Fibroblast of skin of right quadriceps (primary cell): ENCODE measurements at places on chromosomes 3 and 15.

- DNase-seq, result peak; percentile 9
Measured at GRCh38 chr3:146594843-146595482, 10.2 kb downstream of the PLSCR5 start.

- no peak for DNase-seq
Measured at GRCh38 chr15:58415636-58416035, 16.2 kb upstream of the LIPC start.

DNA sequence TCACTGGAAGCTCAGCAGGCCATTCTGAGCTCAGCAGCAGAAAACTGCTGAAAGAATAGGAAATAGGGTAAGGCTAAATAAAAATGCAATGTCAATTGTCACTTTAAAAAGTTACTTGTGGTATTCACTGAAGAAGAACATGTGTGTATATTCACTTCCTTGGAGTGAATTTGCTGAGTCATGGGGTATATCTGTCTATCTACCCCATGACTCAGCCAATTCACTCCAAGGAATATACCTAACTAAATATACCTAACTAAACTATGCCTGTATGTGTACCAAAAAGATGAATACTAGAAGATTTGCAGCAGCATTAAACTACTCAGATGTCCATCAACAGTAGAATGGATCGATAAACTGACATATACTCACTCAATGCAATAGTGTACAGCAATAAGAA, 69.5 kb upstream of the KCNAB1 start:
- no peak for DNase-seq

DNA sequence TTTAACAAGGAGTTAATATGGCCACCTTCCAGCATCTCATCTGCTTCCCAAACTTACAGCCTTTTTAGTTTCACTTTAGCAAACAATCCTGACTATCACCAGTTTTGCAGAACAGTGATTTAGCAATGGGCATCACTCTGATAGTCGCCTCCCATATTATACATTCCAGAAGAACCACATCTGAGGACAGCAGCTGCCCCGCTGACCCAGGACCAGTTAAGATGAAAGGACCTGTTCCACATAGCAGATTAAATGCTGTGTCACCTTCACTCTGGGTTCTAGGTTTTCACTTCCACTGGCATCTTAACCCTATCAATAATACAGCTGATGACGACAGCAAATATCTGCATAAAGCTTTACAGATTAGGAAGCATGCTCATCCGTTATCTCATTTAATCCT, 99.8 kb downstream of the TRIM69 start:
- no peak for DNase-seq

DNA sequence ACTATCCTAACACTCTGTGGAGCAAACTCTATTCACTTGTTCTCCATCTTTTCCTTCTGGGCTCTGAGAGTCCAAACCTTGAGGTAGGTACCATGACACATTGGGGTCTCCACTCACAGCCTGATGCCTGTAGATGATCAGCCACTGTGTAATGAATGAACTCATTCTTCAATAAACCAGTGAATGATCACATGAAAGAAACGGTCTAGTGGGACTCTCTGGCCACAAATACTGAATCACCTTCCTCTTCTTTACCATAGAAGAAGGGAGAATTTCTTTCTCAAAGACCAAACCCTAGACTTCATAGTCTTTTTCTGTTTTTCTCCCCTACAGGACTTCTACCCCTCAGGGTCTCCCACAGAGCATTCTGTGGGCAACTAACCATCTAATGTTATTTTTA, 20.5 kb upstream of the ABHD2 start:
- DNase-seq, result peak; percentile 51

- DNase-seq, result no peak
Measured at GRCh38 chr3:182308328-182308727, 485.0 kb upstream of the ATP11B start.

DNA sequence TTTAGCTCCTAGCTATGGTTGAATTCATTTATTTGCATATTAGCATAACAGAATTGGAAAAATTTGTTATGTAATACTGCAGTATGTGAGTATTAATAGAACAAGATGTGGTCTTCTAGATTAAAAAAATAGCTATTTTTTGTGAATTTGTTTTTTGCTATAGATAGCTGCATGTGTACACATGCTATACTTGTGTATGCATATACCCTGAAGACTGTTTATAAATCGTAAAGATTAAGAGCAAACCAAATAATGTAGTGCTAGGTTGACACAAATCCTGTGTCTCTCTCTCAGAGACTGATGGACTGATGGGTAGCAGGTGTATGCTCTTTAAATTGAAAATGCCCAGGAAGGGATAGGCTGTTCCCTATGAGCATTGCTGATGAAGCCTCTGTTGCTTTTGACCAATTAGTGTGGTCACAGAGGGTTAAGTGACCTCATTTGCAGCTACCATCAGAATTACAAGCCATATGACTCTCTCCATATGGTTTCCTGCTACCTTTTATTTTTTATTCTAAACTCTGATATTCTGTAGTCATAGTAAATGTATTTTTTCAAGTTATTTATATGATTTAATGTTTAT, 9.0 kb downstream of the PLCL2 start:
- no peak for DNase-seq

- no peak for DNase-seq
Measured at GRCh38 chr3:79878708-79879107, 110.9 kb upstream of the ROBO1 start.

DNA sequence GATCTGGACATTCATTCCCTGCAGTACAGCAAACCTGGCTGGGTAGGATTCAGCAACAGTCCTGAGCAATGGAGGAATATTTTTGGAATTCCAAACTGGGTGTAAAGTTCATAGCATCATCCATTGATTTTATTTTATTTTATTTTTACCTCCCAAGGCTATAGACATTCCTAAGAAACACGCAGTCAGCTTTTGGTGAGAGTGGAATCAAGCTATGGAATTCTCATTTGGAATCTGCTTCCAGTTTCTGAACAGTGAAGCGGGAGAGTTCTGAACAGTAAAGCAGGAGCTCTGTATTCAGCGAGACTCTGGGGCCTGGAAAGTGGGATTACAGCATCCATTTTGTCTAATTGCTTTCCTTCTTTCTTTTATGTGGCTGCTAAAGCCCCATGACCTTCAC, 1.4 kb upstream of the PDZRN3 start:
- DNase-seq, result peak; percentile 69

- no peak for DNase-seq
Measured at GRCh38 chr15:85048430-85048829, 66.8 kb downstream of the PDE8A start.

DNA sequence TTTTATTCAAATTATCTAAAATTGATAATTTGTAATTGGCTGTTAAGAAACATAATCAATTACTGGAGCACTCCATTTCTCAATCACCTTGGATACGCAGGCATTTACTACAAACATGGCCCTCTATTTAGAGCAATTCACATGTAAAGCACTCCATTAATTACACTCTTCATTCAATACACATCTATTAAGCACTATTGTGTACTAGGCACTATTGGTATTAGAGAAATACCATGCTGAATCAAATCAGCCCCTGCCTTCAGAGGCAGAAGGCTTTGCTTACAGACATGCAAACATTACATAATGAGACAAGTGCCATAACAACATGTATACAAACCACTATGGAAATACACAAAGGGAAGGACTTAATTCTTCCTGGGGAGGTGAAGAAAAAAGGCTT, 69.1 kb downstream of the PEAK1 start:
- DNase-seq, result no peak

DNA sequence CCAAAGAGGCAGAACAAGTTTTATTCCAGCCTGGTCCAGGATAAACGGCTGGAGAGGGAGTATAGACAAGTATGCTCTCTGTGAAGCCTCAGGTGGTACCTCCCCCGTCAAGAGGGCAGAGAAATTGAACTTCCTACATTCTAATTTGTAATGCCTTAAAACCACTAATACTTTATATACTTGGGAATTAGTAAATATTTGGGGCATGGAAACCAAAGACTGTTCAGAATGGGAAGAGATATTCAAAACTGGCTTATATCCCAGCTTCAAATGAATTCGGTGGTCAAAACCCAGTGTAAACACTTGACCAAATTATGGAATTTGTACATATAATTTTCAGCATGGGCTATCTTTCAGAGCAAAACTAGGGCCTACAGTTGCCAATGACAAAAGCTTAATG, 122.6 kb downstream of the FBN1 start:
- DNase-seq, result no peak

DNA sequence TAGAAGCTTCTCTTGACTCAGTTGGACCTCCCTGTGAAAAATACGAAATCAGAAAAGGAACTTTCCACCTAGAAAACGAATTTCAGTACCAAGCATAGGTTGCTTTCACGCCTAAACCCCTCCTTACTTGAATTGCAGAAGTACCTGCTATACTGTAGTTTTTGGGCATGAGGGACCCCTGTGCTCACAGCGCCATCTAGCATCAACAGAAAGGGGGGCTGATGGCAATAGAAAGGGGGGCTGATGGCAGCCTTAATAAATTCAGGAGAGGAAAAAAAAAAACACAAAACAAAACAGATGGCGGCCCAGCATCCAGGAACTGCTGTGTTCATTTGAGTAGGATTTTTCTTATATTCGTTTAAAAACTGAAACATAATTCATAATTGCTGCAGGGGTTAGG, 96.7 kb downstream of the NPAP1 start:
- DNase-seq, result no peak

DNA sequence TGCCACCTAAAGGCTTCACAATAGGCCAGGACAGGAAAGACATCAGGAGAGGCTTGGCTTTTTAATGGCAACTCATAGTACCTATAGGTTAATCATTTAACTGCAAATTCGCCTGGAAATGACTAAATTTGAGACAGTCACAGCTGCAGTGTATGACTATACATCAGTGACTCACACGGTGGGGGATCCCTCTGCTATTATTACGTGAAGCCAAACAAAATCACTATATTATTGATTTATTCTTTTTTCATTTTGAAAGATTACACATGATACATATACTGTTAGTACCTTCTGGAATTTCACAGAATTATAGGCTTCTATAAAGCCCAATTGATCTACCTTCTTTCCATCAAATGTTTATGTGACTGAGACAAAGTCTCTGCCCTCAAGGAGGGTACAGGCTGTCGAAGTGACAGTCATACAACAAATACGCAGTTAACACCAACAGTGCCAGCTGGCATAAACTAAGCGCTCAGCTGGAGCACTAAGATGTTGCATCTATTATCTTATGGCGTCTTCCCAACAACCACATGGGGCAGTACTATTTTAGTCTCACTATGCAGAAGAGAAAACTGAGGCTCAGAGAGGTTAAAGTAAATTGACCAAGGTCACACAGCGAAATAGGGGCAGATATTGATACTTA, 82.0 kb upstream of the LMOD3 start:
- DNase-seq, result peak; percentile 27

DNA sequence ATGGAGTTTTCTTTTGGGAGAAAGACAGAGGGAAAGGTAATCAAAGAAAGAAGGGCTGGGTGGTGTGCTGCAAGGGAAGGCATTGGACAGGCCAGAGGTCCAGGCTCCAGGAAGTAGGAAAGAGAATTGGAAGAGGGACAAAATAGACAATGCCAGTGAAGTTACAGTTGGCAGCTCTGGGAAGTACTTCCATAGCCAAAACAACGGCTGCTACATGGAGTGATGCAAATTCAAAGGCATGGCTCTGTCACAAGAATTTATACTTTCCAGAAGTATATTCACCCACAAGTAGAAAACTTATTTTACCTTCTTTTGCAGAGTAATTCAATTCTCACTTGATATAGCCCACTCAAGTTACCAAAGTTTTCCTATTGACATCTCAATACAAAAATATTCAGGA, 191.5 kb downstream of the TNIK start:
- no peak for DNase-seq

GRCh38 chr3:140529096-140529495, 148.8 kb upstream of the TRIM42 start:
- peak; percentile 12 for DNase-seq

- DNase-seq, result no peak
Measured at GRCh38 chr3:18765662-18766061, 340.5 kb upstream of the SATB1 start.

GRCh38 chr3:156307704-156308103, 187.3 kb downstream of the KCNAB1 start:
- DNase-seq, result peak; percentile 66

DNA sequence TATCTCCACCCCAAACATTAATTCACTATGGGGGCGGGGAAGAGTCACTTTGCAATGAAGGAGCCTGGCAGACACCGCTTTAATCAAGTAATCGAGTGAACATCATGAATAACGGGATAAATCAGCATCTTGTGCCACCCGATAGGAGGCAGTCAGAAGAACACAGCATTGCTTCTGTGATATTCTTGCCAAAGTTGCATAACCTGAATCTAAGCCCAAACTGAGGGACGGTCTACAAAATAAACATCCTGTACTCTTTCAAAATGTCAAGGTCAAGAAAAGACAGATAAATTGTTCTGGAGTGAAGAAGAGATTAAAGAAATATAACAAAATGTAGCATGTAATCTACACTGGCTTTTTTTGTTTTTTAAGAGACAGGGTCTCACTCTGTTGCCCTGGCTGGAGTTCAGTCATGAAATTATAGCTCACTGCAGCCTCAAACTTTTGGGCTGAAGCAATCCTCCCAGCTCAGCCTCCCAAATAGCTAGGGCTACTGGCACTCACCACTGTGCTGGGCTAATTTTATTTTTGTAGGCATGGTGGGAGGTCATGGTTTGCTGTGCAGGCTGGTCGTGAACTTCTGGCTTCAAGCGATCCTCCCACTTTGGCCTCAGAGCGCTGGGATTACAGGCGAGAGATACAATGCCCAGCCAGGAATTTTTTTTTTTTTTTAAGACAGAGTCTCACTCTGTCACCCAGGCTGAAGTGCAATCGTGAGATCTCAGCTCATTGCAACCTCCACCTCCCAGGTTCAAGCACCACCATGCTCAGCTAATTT, 20.1 kb upstream of the VWA5B2 start:
- DNase-seq, result no peak

GRCh38 chr3:882533-882932, 210.3 kb upstream of the CNTN6 start:
- peak; percentile 44 for DNase-seq

GRCh38 chr15:89632563-89633430, 22.5 kb downstream of the KIF7 start:
- no peak for DNase-seq

- no peak for DNase-seq
Measured at GRCh38 chr15:63194880-63195568, 5.6 kb downstream of the RAB8B start.

DNA sequence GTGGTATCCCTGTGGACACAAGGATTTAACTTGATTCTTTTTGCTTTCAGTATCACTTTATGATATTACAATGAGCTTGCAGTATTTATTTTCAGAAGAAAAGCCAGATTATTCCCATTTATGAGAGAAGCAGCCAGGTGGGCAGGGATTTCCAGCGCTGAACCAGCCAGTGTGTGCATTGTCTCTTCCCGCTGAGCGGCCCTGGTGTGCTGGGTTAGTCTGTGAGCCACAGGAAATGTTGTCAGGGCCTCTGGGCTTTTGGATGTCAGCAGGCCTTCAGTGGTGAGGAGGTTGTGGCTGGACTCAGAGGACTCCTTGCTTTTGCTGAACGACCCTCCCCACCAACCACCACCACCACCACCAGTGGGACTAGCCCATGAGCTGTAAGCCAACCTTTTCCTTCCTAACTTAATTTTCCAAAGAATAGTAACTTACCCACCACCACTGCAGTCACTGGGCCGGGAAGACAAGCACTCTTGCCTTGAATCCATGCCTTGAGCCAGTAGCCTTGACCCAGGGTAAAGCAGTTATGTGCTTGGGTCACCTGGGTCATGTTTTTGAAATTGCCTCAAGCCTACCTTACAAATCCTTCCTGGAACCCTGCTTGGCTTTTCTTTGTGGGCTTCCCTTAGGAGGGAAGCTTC, 33.1 kb downstream of the FLNB start:
- no peak for DNase-seq

- peak; percentile 33 for DNase-seq
Measured at GRCh38 chr15:64813075-64813474, 12.4 kb downstream of the PIF1 start.
